ENCODE measurements at places on chromosomes 4 and X.

- DNase-seq, result no peak
Observed at GRCh38 chr4:123617791-123618190, 221.2 kb downstream of the SPRY1 start.

DNA sequence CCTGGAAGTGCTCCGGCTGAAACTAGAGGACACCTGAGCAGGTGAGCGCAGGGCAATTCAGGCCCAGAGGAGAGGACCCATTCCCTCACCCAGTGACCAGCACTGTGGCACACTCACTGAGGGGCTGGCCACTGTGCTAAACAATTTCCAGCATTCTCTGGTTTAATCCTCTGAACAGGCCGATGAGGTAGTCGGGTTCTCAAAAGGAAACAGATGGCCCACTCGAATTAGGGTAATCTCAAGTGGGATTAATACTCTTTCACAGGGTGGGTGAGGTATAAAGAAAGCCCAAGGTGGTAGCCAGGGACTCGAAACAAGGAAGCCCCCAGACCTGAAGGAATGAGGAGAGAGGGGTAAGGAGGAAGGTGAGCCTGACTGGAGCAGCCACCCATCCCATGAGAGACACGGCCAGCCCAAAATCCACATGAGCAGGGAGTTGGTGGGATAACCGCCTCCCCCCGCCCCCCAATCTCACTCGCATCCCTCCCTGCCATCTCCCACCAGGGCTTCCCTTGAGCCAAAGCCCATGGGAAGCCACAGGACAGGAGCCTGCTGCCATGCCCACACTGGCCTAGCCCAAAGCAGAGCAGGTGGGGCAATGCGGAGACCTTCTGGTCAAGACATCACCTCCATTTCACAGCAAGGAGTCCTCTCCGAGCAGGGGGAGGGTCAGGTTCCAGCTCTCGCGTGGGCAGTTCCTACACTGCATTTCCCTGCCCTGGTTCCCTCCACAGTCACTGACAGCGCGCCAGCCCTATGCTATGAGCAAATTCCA lies 55.0 kb downstream of the SH3KBP1 start:
- DNase-seq, result no peak

DNA sequence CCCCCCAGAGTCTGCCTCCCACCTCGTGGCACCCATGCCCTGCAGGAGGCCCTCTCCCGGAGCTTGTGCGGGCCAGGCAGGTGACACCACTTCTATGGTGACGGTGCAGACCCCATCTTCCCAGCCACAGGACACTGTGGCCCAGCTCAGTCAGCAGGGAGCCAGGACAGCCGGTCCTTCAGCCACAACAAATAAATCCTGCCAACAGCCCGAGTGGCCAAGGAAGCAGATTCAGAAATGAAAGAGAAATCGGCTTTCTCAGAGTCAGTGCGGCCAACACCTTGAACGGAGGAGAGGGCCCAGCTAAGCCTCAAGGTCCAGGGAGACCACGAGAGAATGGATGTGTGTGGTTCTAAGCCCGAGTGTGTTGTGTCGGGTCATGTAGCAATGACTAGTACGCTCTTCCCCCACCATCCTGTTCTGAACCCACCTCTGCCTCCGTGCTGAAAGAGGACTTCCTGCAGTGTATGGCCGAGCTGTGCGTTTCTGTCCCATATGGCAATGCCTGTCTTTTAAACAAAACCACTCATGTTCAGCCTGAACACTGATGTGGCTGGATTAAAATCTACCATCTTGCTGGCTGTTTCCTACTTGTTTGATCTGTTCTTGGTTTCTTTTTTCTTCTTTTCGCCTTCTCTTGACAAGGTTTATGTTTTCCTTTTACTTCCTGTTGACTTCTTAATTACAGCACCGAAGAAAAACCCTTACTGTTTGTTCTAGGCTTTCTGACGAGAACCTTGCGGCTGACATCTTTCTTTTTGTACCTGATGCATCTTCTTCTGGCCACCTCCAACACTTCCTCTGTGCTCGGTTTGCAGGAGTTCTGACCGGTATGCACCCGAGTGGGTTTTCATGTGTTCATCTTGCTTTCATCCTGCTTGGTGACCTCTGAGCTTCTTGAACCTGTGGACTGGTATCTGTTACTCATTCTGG lies 53.1 kb downstream of the GAK start:
- DNase-seq, result no peak

DNA sequence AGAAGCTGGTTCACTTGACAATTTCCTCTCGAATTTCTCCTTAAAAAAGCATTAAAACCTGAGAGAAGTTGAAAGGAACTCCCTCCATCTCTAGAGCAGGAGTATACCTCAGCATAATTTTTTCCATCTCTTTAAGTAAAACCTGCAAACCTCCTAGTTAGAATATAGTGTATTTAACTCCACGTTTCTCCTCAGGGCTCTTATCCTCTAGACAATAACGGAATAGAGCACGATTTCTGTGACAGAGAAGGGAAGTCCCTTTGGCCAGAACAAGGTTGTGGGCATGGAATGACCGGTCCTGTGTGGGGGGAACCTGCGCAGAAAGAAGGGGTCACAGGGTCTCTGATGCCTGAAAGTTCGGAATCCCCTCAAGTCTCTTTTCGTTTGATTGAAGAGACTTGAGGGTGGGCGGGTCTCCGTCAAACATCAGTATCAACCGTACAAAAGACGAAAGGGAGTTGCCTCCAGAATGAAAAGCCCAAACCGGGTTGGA lies 697 bp downstream of the ZNF280C start:
- no peak for DNase-seq

DNA sequence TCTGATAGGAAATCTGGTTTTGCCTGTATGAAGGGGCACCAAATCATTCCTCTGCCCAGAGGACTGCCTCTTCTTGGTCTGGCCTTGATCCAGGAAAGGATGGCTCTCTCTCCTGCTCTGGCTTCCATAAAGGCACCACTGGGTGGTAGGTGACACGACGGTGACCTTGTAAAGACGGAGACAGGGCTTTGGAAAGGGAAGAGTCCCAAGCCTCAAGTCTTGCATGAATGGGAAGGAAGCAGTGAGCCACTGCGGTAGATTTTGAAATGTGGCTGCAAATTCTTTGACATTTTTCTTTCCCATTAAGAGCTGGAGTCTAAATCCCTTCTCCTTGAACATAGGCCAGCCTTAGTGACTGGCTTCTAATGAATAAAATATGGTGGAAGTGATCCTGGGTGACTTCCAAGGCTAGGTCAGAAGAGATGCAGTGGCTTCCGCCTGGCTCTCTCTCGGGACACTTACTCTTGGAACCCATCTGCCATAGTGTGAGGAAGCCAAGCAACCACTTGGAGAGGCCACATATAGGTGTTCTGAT lies 347.4 kb downstream of the BCOR start:
- no peak for DNase-seq

DNA sequence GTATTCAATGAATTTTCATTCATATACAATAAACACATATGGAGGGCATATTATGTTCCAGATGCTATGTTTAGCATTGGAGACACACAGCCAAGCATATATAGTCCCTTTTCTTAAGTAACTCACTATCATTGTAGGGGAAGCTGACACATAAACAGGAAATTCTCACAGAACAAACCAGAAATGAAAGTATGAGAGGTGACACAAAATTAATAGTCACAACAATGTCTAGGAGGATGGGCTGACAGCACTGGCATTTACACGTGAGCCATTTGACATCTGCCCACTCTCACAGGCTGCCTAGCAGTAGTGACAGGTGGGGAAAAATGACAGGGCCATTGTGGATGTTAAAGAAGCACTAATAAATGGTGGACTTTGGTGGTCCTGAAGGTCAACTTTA lies 2.6 kb upstream of the CNOT6L start:
- DNase-seq, result no peak

- no peak for DNase-seq
Observed at GRCh38 chr4:101294597-101294996, 52.7 kb downstream of the PPP3CA start.

GRCh38 chr4:76658231-76659102 lies 223.4 kb downstream of the SHROOM3 start:
- DNase-seq, result no peak

- no peak for DNase-seq
Observed at GRCh38 chr4:38671592-38671940, 7.6 kb downstream of the KLF3 start.

DNA sequence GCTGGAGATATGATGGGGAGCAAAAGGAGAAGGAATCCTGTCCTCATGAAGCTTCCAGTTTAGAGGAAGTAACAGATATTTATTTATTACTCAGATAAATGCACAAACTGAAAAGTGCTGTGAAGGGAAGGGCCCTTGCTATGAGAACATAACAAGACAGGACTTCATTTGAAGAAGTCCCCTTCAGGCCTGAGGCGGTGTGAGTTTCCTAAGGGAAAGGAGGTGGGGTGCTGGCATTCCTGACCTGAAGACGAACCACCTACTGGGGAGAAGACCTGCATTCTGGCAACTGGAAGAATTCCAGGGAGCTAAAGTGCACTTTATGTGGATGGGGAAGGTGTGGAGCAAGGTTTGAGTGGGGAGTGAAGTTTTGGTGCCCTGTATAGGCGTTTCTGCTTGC lies 15.9 kb upstream of the SPARCL1 start:
- no peak for DNase-seq

- DNase-seq, result no peak
Observed at GRCh38 chr4:64399313-64400109, 9.7 kb downstream of the TECRL start.

GRCh38 chr4:11605597-11605996 lies 176.9 kb upstream of the HS3ST1 start:
- no peak for DNase-seq

- DNase-seq, result no peak
Observed at GRCh38 chrX:23570674-23571343, 96.5 kb upstream of the PRDX4 start.

DNA sequence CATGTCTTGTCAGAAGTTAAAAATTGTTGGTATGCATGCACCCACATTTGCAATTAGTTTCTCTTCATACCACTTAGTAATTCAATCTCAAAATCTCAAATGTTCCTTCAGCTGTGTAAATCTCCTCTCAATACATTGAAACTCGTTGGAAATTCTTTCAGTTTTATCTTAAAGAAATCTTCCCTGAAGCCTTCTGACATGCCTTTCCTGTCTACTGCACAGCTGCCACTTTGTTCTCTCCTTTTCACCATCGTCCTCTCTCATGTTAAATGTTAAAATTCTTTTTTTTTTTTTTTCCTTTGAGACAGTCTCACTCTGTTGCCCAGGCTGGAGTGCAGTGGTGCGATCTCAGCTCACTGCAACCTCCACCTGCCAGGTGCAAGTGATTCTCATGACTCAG lies 30.9 kb downstream of the MCUB start:
- DNase-seq, result no peak

DNA sequence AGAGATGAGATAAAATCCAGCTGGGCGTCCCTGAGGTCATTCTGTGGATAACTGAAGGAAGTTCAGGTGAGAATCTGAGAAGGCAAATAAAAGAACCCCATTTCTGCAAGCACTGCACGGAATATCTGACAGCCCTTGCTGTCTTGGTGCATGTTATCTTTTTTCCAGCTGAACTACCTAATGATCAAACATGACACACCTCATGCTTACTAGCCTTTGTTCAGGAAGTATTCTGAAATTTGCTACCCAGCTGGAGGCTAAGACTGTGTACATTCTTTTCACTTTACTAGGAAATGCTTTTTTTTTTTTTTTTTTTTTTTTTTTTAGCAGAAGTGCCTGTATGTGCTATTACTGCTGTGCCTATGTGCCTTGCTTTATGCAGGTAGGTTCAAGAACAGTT lies 718.1 kb downstream of the SMARCA1 start:
- DNase-seq, result no peak

- no peak for DNase-seq
Observed at GRCh38 chr4:30495251-30495650, 224.9 kb upstream of the PCDH7 start.
